ENCODE measurements at places on chromosomes 2 and 18.

- DNase-seq: no peak
Observed at GRCh38 chr2:207266648-207267047, 100.9 kb upstream of the KLF7 start.

DNA sequence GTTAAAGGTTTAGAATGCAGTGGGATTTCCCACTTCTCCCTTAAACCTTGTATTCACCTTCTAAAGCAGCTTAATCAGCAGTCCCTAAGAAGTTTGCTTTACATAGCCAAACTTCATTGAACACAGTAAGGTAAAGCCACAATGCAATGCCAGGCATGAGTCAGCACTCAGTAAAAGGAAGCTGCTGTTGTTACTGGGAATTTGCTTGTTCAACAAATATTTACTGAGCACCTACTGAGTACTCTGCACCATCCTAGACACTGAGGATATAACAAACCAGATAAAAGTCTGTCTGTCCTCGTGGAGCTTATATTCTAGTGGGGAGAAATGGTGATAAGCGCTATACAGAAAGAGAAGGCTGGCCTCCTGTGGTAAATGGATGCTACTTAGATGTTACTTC is 162.7 kb downstream of the PKP4 start:
- DNase-seq: no peak

DNA sequence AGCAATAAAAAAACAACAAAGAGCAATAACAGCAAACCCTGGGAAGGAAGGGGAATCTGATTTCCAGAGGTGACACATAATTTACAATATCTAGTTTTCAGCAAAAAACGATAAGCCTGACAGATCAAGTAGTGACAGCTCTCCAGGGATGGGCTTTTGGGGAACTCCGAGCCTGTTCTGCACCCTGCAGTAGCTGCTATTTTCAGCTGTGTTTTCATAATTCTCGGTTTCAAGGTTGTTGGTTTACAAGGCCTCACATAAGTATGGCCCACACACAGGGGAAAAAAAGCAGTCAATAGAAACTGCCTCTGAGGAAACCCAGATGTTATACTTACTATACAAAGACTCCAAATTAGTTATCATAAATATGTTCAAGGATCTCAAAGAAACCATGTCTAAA is 67.7 kb upstream of the CTLA4 start:
- no peak for DNase-seq

DNA sequence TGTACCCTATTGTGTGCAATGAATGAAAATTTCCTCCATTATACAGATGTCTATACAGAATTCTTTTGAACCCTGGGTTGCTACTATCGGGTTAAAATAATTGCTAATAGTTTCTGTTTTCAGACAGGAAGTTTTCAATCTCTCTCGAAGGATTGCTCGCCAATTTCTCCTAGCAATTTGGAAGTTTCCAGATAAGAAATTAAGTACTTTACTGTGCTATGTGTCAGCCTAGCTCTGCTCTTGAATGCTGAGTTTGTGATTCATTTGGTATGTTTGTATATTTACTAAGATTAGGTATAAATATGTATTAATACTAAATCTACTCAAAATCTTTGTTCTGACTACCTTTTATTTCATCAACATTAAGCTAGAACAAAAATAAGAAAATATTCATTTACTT is 74.6 kb upstream of the ARL5A start:
- no peak for DNase-seq

GRCh38 chr2:64613276-64613675 is 40.4 kb downstream of the SERTAD2 start:
- DNase-seq: no peak

DNA sequence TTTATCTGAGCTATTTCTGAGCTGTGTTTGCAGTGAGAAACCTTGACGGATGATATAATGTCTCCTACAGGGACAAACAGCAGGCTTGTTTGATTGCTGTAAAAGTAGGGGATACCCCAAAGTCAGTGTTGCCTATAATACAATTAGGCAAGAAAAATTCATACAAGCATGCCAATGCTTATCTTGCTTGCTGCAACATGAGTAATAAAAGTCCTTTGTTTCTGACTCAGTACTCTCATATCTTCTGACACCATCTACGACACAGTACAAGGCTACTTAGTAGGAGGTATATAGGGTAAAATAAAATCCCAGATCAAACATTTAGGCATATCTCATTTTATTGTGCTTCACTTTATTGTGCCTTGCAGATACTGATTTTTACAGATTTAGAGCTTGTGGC is 33.0 kb downstream of the ERBB4 start:
- no peak for DNase-seq

- no peak for DNase-seq
Observed at GRCh38 chr2:120150040-120150482, 73.1 kb downstream of the TMEM185B start.

- no peak for DNase-seq
Observed at GRCh38 chr2:3628241-3628679, 29.7 kb upstream of the ALLC start.

GRCh38 chr18:10055125-10055750 is 141.4 kb downstream of the VAPA start:
- no peak for DNase-seq

DNA sequence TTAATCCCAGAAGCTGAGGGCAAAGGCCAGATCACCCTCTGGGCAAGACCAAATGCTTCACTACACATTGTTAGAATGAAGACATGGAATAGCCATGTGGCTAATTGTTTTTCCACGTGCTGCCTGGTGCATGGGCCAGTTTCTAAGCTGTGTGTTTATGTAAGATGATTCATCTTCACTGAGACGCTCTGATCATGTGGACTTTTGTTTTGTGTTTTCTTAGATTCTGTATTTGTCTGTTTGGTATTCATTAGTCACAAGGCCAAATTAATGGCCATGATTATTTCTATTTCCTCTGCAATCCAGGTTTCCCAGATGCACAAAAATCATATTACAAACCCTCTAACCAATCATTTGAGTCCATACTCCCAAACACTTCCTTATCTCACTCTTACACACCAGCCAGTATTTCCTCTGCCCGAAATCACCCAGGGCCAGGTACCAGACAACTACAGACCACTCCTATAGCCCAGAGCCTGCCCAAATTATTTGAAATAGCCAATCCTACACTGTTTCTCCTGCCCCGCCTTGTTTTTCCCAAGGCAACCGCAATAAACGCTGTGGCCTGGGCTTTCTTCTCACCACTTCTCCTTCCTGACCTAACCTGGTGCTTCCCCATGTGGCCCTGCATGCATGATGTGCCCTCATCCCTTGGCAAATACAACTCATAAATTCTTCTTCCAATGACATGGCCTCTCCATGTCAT is 94.2 kb upstream of the SP3 start:
- no peak for DNase-seq

- DNase-seq: no peak
Observed at GRCh38 chr2:199870581-199870980, 19.6 kb upstream of the FTCDNL1 start.

DNA sequence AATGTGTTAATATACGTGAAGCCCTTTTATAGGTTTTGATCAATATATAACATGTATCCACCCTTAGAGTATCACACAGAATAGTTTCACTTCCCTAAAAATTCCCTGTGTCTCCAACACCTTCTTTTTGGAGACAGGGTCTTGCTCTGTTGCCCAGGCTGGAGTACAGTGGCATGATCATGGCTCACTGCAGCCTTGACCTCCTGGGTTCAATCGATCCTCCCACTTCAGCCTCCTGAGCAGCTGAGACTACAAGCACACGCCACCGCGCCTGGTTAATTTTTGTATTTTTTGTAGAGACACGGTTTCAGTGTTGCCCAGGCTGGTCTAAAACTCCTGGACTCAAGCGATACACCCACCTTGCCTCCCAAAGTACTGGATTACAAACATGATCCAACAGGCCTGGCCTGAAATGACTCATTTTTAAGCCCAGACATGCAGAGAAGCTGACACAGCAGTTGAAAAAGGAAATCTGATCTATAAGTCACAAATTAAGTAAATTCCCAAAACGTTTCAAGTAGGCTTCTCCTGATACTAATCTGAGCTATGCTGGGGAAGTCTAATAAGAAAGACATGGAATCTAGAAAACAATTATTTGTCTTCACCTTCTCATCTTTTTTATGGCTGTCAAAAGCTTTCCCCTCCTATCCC is 2.9 kb downstream of the DUSP11 start:
- DNase-seq: no peak

GRCh38 chr2:109344270-109344805 is 215.3 kb downstream of the SH3RF3 start:
- DNase-seq: no peak

- no peak for DNase-seq
Observed at GRCh38 chr2:134818321-134818720, 20.1 kb upstream of the ACMSD start.

GRCh38 chr2:88159955-88160415 is 10.2 kb upstream of the THNSL2 start:
- no peak for DNase-seq

DNA sequence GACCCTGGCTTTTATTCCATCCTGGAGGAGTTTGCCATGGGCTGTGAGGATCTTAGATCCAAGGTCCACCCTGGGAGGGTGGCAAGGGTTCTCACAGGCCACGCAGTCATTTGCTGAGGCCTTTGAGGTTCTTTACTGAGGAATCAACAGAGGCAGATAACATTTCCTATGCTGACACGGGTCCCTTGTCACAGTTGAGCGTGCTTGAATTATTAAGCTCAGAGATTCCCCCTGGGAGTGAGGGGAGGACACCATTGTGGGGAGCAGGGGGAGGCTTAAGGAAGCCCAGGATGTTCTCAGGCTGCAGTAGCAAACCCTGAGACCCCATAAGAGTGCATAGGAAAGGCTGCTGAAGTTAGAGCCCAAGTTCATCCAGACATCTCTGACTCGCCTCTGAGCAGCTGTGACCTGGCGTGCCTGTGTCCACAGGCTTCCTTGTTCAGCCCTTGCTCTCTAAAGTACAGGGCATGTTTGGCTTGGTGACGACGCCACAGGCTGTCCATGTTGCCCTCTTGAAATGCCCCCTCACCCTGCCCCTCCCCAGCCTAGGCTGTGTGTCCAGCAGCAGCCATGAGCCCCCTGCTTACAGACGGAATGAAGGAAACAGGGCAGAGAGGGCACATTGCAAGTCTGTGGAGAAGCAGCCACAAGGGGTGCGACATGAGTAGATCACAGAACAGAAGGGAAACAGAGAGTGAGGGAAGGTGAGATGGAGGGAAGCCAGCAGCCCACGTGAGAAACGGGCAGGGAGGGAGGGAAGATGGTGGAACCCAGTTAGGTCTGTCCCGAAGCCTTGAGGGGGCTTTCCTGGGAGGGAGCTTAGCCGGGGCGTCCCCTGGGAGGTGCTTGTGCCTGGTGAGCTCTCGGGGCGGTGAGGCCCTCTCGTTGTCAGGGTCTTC is 34.0 kb downstream of the NAPG start:
- no peak for DNase-seq

DNA sequence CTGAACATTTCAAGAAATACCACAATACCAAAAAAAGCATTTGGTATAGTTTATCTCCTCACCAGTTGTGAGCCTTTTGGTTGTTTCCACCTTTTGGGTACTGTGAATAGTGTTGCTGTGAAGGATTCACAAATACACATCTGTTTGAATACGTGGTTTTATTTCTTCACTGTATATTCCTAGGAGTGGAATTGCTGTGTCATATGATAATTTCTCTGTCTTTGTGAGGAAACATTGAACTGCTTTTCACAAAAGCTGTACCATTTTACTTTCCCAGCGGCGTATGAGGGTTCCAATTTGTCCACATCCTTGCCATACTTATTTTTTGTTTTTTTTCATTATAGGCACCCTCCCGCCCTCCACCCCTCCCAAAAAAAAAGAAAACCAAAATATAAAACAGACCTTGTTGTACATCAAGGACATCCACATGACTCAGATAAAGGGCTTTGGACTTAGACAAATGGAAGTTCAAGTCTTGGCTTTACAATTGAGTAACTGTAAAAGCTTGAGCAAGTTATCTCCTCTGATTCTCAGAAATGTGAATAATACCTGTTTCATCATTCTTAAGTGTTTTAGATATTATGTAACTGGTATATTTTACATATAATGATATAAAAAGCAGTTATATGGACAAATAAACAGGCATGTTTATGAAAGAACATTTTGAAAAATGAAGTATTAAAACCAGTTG is 19.0 kb downstream of the UBE2E3 start:
- DNase-seq: no peak

GRCh38 chr2:138708682-138709241 is 71.4 kb downstream of the NXPH2 start:
- no peak for DNase-seq

GRCh38 chr2:144927429-144927828 is 407.5 kb upstream of the ZEB2 start:
- DNase-seq: no peak

- DNase-seq: no peak
Observed at GRCh38 chr2:47724221-47724981, 58.5 kb upstream of the MSH6 start.

GRCh38 chr18:49638891-49639557 is 77.2 kb downstream of the LIPG start:
- no peak for DNase-seq

- DNase-seq: no peak
Observed at GRCh38 chr2:3143602-3144001, 234.0 kb downstream of the EIPR1 start.

DNA sequence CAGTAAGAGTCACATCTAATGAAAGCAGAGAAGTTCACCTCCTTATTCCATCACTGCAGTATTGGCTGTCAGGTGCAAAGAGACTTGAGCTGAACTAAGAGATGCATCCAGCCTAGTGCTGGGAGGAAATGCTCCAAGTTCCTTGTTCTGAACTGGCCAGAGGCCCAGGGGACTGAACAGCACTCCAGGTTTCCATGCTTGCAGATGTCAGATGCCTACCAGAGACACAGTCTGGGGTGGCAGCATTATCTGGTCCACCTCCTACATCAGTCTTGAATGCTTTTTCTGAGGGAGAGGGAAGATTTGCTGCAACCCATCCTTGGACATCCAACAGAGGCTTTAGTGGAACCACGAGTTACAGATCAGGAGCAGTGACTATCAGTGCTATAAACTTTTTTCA is 331.3 kb downstream of the CYRIA start:
- no peak for DNase-seq

DNA sequence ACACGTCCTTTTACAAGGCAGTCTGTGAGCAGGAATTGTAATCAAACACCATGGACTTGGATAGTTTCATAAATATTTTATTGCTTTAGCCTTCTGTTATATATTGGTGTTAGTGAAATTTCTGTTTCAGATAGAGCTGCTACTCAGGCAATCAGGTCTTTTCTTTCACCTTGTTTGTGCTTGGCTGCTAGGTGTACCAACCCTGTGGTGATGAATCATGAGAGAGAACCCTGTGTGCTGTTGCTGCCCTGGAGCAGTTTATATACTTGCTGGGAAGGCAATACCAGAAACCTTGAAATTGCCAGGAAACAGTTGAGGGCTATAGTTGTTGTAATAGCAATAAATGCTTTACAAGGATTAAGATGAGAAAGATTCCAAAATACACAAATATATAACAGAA is 84.5 kb downstream of the FSHR start:
- DNase-seq: no peak

DNA sequence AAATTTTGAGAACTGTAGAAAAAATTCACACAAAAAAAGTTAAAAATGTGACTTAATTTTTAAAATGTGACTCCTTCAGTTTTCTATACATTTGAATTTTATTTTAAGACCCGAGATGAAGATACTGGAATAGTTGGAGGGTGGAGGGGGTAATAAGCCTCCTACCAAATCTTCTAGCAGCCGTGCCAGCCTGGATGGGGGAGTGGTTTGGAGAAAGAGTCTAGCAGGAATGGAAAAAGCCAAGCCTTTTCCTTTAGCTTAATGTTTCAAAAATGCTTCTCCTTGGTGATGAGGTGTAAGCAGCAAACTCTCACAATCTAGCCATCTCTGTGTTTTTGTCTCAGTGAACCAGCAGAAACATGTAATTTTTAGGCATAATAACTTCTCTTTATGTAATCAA is 14.7 kb downstream of the CASP8 start:
- no peak for DNase-seq

- no peak for DNase-seq
Observed at GRCh38 chr2:191713837-191714236, 35.9 kb downstream of the NABP1 start.
